ENCODE measurements at places on chromosomes 5 and 9. TPM values are rescaled to one million over a fixed set of nuclear protein-coding genes. Genes with fewer than 3 reads are reported as not detected.

The TAF11L10 gene
- not detected for total RNA-seq

The CDKN2B gene
- total RNA-seq, result 0.31 TPM

The CBY3 gene
- 1.4 TPM for total RNA-seq

The TSSK1B gene
- total RNA-seq, result not detected

The SLCO4C1 gene
- total RNA-seq, result 4.5 TPM

The SLC2A8 gene
- total RNA-seq, result 24.6 TPM

The ADAMTS2 gene
- 5.2 TPM for total RNA-seq

The ADAMTS6 gene
- total RNA-seq, result 1.7 TPM

The TRIM14 gene
- 19.4 TPM for total RNA-seq

The PCDHB3 gene
- 3.4 TPM for total RNA-seq

The OGN gene
- not detected for total RNA-seq

The OTULIN gene
- 30.5 TPM for total RNA-seq

The SPOUT1 gene
- 77.8 TPM for total RNA-seq

The KLF9 gene
- total RNA-seq, result 0.98 TPM

The FOXD4L3 gene
- not detected for total RNA-seq

The CMYA5 gene
- 0.65 TPM for total RNA-seq

The KIF24 gene
- total RNA-seq, result 3.9 TPM

The IL5 gene
- not detected for total RNA-seq

The CETN3 gene
- total RNA-seq, result 38.4 TPM

The TXNDC8 gene
- total RNA-seq, result not detected

The PCDHB11 gene
- 1.4 TPM for total RNA-seq

The LRRTM2 gene
- not detected for total RNA-seq

The SPRY4 gene
- 113 TPM for total RNA-seq

The C9orf152 gene
- not detected for total RNA-seq

The ABCA1 gene
- total RNA-seq, result 8.5 TPM

The KIF20A gene
- 67.1 TPM for total RNA-seq

The SAXO1 gene
- total RNA-seq, result not detected

The SEMA6A gene
- 277 TPM for total RNA-seq

The AHRR gene
- total RNA-seq, result 1.4 TPM

The DBN1 gene
- 325 TPM for total RNA-seq

The KIF4B gene
- 0.08 TPM for total RNA-seq

The SCGB3A2 gene
- total RNA-seq, result 63.6 TPM

The C1QTNF3 gene
- 1.0 TPM for total RNA-seq

The PCDHGA12 gene
- 1.3 TPM for total RNA-seq

The TOMM5 gene
- total RNA-seq, result 174 TPM

The COMMD10 gene
- 43.4 TPM for total RNA-seq

The SLC23A1 gene
- total RNA-seq, result not detected

The CNTFR gene
- 1.2 TPM for total RNA-seq

The ANXA2R gene
- 0.17 TPM for total RNA-seq

The RELL2 gene
- total RNA-seq, result 18.6 TPM

The ASS1 gene
- 108 TPM for total RNA-seq

The PCDH12 gene
- total RNA-seq, result 0.17 TPM

The LHX3 gene
- total RNA-seq, result not detected

The RAB3C gene
- total RNA-seq, result 18.3 TPM

The NIPAL4 gene
- 0.20 TPM for total RNA-seq

The CCDC152 gene
- total RNA-seq, result 10.2 TPM

The FRMPD1 gene
- total RNA-seq, result 0.32 TPM

Data from H1 (cell line).